ENCODE measurements at places on chromosomes 3 and 15.

DNA sequence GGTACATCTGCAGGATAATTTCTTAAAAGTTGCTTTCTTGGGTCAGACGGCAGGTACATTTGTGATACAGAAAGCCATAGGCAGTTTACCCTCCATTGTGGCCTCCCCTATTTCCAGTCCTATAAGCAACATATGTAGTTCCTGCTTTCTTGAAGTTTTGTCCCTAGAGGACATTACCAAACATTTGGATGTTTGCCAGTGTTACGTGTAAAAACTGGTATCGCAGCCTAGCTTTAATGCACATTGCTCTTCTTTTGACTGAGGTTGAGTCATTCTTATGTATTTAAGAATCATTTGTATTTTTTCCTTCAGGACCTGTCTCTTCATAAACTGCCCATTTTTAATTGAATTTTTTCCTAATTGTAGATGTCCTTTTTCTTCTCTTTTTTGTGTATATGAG is 114.3 kb downstream of the DIPK2A start:
- DNase-seq: no peak

- no peak for DNase-seq
Measured at GRCh38 chr15:51390966-51391422, 49.5 kb downstream of the GLDN start.

GRCh38 chr15:92645731-92646130 is 9.8 kb downstream of the FAM174B start:
- no peak for DNase-seq

- DNase-seq: no peak
Measured at GRCh38 chr15:78372880-78373279, 32.7 kb downstream of the CRABP1 start.

GRCh38 chr15:56428821-56429458 is 36.0 kb downstream of the MNS1 start:
- DNase-seq: no peak

- DNase-seq: no peak
Measured at GRCh38 chr3:25291481-25291905, 136.6 kb upstream of the RARB start.

DNA sequence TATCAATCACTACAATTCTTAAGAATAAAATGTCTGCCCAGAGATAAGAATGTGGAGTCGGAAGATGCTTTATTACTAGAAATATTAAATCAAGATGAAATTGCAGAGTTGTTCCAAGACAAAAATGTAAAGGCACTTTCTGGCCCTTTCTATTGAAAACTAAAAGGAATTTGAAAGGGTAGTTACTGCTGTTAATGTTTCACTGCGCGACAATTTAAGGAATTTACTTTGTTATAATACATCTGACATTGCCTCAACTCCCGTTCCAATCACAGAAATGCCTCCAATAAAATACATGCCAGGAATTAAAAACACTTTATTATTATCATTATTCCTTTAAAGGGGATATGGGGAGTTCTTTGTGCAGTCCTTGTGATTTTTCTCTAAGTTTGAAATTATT is 26.4 kb downstream of the RSL24D1 start:
- no peak for DNase-seq

- DNase-seq: no peak
Measured at GRCh38 chr3:137111497-137111896, 153.7 kb downstream of the IL20RB start.

GRCh38 chr15:51198701-51199232 is 104.1 kb upstream of the TNFAIP8L3 start:
- no peak for DNase-seq

- peak; percentile 46 for DNase-seq
Measured at GRCh38 chr3:42190701-42191442, 75.1 kb downstream of the CCK start.

DNA sequence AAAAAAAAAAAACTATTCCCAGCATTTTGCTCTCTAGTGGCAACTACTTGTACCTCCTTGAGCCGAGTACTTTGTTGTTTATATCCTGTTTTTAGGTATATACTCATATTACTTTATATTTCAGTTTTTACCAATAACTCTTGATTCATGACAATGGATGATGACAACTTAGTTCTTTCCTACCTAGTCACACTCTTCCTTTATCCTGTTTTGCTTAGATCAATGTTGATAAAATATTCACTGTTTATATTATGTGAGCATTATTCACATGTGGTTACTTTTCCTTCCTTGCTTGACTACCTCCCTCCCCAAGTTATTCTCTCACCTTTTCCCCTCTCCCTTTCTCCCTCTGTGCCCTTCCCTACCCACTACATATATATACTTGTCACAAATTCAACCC is 53.7 kb downstream of the NKIRAS1 start:
- DNase-seq: no peak

DNA sequence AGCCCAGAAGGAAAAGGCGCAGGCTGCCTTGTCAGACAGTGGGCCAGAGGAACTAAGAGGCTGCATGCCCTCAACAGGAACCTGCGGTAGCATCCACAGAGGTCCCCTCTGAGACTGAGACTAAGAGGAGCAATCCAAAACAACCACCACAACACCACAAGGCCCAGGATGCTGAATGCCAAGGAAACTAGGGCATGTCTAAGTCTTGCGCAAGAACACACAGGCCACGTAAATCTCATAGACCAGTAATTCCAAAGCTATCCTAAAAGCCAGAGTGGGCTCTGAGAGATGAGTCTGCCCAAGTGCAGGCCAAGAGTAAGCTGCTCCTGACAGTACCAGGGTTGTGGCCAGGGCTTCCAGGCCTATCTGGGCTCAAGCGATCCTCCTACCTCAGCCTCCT is 12.9 kb downstream of the MON1A start:
- DNase-seq: no peak

- DNase-seq: no peak
Measured at GRCh38 chr3:181879926-181880325, 168.2 kb downstream of the SOX2 start.

DNA sequence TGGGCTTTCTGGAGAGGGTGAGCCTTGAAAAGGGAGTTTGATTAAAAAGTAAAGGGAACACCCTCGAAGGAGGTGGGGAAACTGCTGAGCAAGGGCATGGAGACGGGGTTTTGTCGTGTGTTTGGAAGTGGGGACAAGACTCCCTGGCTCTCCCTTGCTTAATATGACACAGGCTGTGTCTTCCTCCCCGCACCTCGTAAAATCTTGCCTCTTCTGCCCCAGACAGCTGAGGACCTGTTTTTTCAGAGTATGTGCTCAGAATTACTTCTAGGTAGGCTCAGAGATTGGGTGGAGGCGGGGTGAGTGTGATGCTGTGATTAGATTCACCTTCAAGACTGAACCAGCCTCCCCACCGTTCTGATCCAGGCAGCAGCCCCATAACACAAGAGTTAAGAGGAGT is 244.4 kb upstream of the TLE3 start:
- no peak for DNase-seq

- no peak for DNase-seq
Measured at GRCh38 chr3:14200841-14201240, 22.2 kb downstream of the LSM3 start.

DNA sequence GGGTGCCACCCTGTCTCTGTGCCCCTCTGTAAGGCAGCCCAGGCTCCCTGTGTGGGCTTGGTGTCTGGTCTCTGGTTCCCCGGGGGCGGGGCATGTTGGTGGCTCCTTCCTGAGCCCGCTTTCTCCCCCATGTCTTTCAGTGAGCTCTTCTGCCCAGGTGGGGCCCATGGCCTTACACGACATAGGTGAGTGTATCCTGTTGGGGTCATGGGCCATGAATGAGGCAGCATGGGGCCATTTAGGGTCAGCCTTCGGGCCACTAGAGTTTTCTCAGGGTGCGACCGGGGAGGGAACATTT is 195.1 kb downstream of the UBE3A start:
- DNase-seq: no peak

DNA sequence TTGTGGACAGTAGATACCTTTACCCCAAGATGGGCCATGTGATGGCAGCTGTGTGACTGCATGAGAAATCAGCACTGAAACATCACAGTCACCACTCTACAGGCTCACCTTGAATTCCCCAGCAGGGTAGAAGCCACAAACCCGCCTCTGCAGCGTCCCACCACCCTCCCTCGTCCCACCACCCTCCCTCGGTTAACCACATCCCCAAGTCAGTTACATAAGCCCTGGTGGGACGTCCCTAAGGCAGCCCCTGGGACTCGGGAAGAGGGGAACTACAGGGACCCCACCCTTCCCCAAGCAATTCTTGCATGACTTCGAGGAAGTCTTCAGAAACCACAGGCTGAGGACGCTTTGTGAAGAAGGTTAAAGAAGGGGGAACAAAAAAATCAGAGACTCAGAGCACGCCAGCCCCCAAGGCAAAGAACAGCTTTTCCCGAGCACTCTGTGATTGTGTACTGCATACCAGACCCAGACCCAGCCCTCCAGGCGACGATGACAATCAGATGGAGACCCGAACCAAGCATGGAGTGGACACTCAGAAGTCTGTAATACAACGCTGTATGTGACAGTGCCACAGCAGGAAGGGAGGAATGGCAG is 60.5 kb downstream of the SH3BP5 start:
- peak; percentile 84 for DNase-seq

DNA sequence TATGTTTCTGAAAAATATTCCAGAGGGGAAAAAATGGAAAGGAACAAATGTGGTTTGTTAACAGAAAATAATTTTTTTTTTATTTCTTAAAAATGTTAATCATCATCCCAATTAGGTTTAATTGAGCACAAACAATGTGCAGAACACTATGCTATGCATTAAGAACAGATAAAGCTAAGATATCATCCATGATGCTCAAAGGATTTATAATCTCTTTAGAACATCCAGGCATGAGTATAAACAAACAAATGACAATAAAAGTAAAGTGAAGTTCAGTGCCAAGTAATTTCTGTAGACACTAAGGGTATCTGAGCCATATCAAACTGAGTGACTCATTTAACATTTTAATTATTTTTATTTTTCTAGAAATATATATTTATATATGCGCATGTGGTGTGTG is 732.2 kb downstream of the NAALADL2 start:
- no peak for DNase-seq

GRCh38 chr15:68097029-68097428 is 42.9 kb downstream of the PIAS1 start:
- DNase-seq: no peak

DNA sequence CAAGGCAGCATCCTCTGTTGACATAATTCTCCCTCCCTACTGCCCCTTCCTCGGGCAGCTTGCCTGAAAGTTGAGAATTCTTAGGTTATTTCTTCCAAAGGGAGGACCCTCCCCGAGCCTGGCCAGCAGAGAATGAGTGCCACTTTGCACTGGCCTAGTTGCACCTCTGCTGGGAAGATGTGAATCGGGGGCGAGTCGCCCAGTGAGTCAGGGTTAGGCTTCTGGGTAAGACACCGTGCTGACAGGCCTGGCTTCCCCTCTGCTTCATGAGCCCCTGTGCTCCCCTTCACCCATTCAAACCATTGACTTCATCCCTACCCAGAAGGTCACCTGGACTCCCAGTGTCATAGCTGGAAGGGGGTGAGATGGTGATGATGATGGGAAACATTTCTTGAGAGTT is 82.3 kb downstream of the AAGAB start:
- DNase-seq: no peak

- DNase-seq: no peak
Measured at GRCh38 chr15:76169018-76169417, 109.2 kb downstream of the TMEM266 start.

GRCh38 chr15:35596285-35596684 is 50.3 kb upstream of the DPH6 start:
- no peak for DNase-seq

DNA sequence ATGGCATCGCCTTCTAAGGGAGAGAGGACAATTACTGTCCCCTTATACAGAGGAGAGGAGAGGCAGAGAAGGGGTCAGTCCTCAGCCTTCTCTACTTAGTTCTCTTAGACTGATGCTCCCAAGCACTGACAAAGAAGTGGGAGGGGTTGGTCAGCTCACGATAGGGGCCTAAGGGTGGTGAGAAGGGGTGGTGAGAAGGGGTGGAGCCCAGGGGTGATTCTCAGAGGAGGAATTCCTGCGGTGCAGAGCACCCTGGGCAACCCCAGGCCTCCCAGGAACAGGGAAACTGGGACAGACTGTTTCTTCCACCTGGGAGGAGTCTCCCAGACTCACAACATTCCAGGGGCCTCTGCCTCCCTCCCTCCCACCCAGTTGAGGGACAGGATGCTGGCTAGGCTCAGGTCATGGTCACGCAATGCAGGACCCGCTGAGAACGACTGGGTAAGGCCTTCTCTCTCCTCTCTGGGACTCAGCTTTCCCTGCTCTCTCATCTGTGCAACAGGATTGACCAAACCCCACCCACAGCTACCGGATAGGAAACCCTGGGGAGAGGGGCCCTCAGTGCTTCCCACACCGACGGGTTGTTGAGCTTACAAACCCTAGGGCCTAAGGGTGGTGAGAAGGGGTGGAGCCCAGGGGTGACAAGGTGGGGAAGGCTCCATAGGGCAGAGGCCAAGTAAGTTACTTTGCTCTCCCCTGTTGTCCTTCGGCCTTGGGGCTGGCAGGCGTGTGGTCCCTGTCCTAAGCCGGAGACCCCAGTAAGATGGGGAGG is 1.5 kb downstream of the TPRA1 start:
- peak; percentile 4 for DNase-seq

DNA sequence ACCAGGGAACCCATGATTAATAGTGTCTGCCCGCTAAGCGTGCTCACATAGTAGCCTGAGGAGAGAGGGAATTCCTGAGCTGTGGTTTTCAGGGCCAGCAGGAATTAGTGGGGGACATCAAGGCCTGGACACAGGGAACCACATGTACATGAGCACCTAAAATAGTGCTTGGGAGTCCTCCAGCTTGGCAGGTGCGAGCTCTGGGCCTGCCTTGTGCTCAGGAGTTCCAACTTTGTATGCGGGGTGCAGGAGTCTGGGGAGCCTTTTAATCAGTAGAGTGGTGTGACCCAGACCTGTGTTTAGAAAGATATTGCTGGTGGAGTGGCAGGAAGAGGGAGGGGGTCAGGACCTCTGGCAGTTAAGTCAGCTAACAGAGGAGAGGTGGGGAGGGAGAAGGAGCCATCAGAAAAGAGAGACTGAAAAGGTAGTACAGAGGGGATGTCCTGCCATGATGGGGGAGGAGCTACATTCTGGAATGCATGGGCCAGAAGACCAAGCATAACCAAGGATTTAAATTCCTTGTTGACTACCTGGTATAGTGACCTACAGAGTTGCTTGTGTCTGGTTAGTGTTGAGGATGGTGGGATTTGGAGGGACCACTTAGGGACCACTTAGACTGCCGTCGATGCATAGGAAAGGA is 1.9 kb downstream of the DAG1 start:
- DNase-seq: no peak

DNA sequence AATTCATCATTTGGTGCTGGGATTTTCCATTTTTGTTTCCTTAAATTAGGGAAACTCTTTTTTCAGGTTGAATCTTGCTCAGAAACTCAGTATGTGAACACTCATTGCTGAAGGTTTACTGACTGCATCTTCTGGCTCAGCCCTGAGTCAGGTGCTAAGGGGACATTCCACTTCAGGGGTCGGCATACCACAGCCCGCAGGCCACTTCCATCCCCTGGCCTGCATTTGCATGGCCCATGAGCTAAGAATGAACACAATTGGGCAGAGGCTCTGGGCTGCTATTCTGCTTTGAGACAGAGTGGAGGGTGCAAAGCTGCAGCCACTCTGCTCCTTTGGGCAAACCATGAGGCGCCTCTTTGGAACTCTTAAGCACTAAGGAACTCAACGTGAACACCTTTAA is 165.0 kb downstream of the FEZF2 start:
- DNase-seq: no peak

All from GDM1 (cell line).